NCI-H2171 treated with DMSO at 0.1 percent for 48 hours (cell line): ENCODE measurements at places on chromosomes 3 and 15.

- DNase-seq: peak; percentile 3
These were observed 464.7 kb downstream of the PDCD6IP start for GRCh38 chr3:34263101-34263621.

DNA sequence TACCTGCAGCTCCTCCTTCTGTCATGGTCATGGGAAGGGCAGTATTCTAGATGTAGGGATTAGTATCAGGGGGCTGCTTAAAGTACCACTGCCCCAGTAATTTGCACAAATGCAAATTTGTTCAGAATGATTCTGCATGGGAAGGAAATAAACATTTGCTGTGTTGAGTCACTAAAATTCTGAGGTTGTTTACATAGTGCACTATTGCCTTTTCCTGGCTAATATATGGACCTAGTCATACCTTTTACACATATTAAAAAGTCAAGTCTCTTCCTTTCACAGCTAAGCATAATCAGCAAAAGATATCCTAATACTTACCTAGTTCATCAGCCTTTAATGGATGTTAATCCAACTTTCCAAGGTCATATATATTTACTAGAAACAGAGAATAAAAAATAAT, 746.4 kb upstream of the NR2F2 start:
- no peak for DNase-seq

- no peak for DNase-seq
These were observed 124.2 kb downstream of the TMCO5A start for GRCh38 chr15:38058596-38059075.

DNA sequence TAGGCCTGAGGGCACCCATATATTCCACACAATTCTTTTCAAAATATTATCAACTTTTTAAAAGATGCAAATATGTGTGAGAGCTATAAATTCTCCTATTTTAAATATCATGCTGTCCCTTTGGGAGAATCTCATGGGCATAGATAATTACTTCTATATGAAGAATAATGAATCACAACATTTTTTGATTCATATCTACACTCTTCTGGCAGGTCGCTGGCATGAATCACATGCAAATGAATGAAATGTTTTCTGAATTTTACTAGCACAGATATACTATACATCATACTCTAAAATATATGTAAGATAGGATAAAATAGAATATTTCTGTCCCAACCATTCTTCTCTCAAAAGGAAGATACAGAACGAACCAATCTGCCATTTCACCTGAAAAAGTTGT, 277.7 kb upstream of the KCNH8 start:
- DNase-seq: no peak

DNA sequence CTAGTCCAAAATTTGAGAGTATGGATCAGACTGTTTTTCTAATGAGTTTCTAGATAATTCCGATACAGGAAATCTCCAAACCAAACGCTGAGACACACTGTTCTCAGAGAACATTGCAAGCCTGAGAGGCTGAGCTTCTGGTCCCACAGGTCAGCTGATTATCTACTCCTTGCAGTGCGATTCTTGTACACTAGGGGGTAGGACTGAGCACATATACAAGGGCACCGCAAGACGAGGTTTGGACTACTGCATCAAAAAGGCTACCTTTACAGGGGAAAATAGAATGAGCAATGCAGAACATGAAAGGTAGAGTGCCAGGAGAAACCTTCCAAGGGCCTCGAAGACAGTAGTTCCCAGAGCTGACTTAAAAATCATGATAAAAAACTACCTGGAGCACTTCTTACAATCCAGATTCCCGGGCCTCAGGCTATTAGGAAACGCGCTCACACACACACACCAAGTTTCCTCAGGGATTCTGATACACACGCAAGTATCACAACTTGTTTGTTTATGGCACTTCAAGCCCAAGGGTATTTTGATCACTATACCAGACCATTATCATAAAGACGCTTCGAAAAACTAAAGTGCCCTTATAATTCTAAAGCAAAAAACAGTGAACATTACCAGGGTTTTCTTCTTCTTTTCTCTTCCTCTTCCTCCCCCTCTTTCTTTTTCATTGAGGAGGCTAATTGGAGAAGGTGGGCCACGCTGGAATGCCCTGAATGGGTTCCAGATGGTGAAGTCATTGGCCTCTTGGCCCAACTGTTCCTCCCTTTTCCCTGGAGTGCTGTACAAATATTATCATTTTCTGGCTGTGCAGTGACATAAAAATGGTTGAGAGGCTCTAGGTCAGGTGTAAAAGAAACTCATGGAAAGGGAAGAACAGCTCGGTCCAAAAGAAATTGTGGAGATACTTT, 61.8 kb downstream of the SLC12A8 start:
- peak; percentile 9 for DNase-seq

- DNase-seq: peak; percentile 46
These were observed 404.6 kb upstream of the C2CD4B start for GRCh38 chr15:62569460-62570404.

GRCh38 chr15:101049282-101049681, 130.1 kb downstream of the LRRK1 start:
- no peak for DNase-seq

DNA sequence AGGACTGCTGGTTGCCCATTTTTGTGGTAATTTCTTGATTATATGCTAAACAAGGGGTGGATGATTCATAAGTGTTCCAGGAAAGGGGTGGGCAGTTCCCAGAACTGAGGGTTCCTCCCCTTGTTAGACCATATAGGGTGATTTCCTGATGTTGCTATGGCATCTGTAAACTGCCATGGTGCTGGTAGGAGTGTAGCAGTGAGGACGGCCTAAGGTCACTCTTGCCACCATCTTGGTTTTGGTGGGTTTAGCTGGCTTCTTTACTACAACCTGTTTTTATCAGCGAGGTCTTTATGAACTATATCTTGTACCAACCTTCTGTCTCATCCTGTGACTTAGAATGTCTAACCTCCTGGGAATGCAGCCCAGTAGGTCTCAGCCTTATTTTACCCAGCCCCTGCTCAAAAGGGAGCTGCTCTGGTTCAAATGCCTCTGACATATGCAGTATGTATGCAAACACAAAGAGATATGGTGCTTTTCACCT, 46.2 kb downstream of the C3orf38 start:
- no peak for DNase-seq

DNA sequence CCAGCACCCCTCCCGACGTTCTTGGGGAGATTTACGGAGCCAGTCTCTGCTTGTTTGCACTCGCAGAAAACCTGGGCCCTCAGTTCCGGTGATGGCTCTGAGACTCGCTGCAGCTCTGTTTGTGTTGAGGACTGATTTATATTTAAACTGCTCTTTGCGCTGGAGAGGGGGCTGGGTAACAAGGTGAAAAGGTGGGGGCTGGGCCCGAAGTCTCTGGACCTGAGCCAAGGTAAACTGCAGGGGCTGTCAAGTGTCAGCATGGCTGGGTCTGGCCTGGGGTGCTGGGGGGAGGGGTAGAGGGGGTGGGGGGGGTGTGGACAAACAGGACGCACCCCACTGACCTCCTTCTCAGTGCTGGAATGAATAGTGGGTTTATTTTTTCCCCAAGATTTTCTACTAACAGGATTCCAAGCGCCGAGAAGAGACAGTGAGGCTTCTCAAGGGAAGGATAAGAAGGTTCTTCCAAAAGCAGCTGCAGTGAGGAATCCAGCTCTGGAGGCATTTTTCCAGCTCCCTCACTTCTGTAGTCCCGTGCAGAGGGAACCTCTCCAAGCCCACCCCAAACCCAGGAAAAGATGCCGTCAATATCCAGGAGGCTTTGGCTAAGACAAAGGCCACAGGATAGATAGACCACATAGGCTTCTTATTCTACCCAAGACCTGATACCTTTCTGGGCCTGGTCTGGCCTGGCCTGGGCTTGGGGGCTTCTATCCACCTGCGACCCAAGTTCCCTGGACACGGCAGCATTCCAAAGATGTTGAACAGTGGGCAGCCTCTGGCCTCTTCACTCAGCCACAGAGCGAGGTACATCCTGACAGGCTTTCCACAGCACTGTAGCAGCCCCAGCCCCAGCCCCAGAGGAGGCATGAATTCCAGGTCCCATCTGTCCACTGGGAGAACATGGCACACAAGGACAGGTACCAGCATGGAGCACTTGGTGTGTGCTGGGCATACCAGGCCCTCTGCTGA, 938 bp upstream of the SLCO2A1 start:
- DNase-seq: peak; percentile 2

DNA sequence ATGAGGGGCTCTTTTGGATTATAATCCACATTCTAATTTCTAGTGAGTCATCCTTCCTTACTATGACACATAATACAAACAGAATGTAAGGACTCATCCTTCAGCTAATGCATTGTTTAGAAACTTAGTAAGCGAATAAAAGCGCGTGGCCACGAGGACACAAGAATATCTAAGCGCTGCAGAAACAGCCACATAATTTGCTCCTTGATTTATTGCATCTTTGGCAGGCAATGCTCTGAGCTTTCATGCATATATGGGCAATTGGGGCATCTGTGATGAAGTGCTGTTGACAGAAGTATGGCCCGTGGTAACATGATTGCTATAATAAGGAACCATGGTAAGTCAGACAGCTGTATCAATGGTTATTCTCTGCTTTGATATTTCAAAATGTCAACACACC, 191.3 kb upstream of the ZNF385D start:
- DNase-seq: peak; percentile 29

DNA sequence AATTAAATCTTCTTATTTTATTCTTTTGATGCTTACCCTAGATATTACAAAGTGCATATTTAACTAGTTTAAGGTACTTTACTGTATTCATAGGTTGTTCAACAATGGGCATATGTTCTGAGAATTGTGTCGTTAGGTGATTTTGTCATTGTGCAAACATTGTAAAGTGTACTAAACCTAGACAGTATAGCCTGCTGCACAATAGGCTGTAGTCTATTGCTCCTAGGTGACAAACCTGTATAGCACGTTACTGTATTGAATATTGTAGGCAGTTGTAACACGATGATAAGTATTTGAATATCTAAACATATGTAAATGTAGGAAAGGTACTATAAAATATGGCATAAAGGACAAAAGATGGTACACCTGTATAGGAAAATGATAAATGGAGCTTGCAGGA, 100.7 kb downstream of the CACNA2D3 start:
- no peak for DNase-seq

DNA sequence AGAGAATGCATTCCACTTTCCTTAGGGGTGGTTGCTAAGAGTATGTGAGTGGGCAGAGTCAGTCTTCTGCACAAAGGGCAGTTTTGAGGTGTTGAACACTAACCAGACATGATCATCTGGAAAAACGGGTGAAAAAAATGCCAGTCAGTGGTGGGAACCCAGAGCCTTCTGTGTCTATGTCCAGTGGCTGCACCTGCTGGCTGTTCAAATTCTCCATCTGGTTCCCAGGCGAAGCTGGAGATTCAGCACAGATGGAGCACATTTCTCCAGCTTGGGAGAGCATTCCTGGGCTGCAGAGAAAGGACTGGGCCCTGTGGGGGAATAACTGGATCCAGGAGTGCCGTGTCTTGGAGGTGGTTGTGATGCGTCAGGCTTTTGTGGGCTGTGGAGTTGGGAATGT, 74.1 kb downstream of the TRAK1 start:
- DNase-seq: no peak

GRCh38 chr3:45965653-45966052, 22.4 kb downstream of the CXCR6 start:
- no peak for DNase-seq

- DNase-seq: no peak
These were observed 3.7 kb downstream of the NR2F2 start for GRCh38 chr15:96334017-96334704.

DNA sequence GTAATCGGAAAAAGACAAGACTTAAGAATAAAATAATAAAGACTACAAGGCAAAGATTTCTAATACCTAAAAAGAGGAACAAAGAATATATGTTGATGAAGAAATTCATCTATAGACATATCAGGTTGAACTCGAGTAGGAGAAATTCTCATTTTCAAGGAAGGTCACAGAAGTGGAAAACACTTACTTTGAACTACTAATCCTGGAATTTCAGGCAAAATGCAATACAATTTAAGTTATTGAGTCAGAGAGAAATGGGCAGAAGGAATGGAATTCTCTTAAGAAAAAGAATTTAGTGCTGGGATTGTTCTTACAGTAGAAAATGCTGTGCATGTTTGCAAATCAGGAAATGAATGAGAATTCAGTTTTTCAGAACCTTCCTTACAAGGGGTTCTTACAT, 135.9 kb upstream of the TGFBR2 start:
- no peak for DNase-seq

DNA sequence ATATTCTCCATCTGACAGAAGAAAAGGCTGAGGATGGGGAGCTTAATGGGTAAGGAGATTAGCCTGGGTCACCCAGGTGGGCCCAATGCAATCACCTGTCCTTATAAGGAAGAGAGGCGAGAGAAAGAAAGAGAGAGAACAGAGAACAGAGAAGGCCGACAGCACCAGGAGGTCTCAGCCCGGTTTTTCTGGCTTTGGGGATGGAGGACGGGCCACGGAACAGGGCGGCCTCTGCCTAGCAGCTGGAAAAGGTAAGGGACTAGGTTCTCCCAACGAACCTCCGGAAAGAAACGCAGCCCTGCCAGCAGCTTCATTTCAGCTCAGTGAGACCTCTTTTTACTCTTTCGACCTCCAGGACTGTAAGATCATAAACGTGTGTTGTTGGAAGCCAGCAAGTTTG, 196.0 kb upstream of the LYSMD4 start:
- DNase-seq: no peak

GRCh38 chr15:57914350-57915055, 151.0 kb downstream of the ALDH1A2 start:
- DNase-seq: peak; percentile 8

- no peak for DNase-seq
These were observed 20.3 kb upstream of the BMF start for GRCh38 chr15:40128766-40129660.

- DNase-seq: peak; percentile 7
These were observed 50.6 kb upstream of the AKAP13 start for GRCh38 chr15:85329561-85330422.

- DNase-seq: no peak
These were observed 10.8 kb upstream of the FANCD2 start for GRCh38 chr3:10015461-10015904.

DNA sequence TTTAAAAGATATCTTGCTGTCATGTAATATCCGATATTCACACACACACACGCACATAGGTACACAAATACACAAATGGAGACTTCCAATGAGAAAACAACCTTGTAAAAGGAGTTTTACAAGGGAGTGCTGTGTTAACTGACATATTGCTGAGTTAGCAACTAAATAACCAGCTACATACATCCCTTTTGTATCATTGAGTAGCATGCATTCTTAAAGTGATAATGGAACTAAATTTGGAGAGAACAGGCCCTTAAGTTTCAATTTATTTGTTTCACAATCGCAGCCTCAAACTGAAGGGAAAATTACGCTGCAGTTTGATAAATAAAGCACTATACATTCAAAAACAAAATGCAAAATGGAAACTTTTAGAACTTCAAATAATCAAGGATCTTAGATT, 1046.0 kb upstream of the NR2F2 start:
- DNase-seq: no peak
